ENCODE measurements at places on chromosomes 7 and 10. TPM values are rescaled to one million over a fixed set of nuclear protein-coding genes. Genes with fewer than 3 reads are reported as not detected.

DNA sequence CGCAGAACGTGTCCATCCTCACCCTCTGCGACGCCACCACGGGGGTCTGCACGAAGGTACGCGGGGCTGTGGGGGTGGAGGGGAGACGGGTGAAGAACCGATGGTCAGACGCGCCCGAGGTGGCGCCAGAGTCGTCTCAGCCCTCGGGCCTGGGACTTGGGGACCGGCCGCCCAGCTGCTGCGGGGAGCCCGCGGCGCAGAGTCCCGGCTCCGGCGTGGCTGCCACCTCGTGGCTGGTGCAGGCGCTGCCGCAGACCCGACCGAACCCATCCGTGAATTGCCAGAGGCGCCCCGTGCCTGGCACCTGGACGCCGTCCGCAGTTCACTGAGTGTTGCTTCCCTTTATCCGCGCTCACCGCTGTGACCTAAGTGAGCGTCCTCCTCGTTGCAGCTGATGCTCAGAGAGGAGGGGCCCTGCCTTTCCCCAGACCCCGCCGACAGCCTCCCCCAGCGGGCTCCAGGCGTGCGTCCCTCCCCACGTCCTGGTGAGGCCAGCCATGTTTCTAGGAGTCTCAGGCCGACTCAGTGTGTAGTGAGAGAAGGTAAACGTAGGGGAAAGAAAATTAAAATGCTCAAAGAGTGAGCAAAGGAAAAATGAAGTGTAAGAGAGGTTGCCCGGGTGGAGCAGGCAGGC, 208.7 kb downstream of the PAXIP1 start:
- H3K27ac ChIP-seq = no peak overlapping the region
- no peaks in the 10 kb centered on the region for H3K27me3 ChIP-seq
- peaks cover 3% of the 10 kb centered on the region for H3K4me1 ChIP-seq
- H3K4me3 ChIP-seq = no peak overlapping the region
- H3K36me3 ChIP-seq = no peaks in the 10 kb centered on the region
- peak; percentile 34 for DNase-seq

TSPAN15 gene
- polyA plus RNA-seq = 48.5 TPM

DNA sequence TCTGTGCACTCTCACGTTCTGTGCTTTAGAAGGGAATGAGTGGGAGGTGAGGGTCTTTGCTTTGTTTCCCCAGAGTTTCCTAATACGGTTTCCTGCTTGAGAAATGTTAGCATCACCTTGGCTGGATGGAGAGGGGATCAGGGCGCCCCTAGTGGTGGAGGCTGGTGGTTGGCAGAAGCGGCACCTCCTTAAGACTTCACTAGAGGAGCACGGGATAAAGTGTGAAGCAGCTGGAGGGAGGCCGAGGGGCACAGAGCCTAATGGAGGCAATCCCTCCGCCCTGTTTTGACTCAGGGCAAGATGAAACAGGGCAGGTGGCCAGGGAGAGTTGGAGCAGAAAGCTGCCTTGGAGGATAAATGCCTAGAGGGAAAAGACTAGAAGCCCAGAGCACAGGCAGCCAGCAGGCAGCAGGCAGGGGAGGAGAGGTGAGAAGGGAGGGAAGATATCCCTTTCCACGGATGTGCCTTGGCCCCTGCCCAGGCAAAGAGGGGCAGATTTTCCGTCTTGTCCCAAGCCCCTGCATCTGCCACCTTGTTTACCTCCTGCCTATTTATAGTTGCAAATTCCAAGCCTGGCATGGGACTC, 56.0 kb upstream of the BTRC start:
- no peak overlapping the region for H3K4me3 ChIP-seq
- H3K27me3 ChIP-seq = peaks cover 72% of the 10 kb centered on the region
- H3K36me3 ChIP-seq = no peaks in the 10 kb centered on the region
- peak; percentile 48 for DNase-seq

- peak; percentile 5 for DNase-seq
- no peak overlapping the region for H3K4me3 ChIP-seq
- H3K4me1 ChIP-seq = no peaks in the 10 kb centered on the region
- H3K27me3 ChIP-seq = no peaks in the 10 kb centered on the region
- H3K27ac ChIP-seq = no peak overlapping the region
Measured at GRCh38 chr10:60679388-60679990, 98.8 kb upstream of the CDK1 start.

CNPY1 gene
- polyA plus RNA-seq = not detected

Data from small intestine (tissue), 16 donors.